ENCODE measurements at places on chromosomes 13 and 19. TPM values are rescaled to one million over a fixed set of nuclear protein-coding genes. Genes with fewer than 3 reads are reported as not detected.

CACNG8 gene
- 3.0 TPM for total RNA-seq

SOX1 gene
- not detected for total RNA-seq

TEX29 gene
- not detected for total RNA-seq

DNA sequence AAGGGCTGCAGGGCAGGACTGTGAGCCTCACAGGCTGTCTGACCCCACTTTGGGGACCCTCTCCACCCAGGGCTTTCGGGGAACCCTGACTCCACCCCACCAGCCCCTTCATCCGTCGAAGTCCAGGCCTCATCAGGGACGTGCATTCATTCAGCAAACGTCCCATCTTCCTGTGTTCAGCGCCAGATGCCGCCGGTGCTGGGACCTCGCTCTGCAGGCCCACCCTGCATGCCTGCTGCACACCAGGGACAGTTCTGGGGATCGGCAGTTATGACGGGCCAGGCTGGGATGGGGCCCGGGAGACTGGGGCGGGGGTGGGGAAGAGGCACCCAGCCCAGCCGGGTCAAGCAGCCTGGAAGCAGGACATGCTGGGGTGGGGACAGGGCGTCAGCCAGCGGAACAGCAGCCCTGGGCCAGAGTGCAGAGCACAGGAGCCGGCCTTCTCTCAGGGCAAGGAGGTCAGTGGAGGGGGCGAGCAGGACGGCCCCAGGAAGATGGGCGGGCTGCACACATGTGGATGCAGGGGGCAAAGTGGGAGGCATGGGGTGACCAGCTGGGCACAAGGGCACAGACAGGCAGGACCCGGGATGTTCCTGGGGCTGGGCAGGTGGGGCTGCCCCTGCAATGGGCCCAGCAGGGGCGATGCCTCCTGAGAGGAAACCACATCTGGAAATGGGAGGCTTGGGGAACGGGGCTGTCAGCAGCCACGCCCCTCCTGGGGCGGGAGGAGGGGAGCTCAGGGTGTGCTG is 5.1 kb downstream of the GAMT start:
- no peak for DNase-seq

GRCh38 chr13:50722440-50723125 is 120.9 kb downstream of the DLEU7 start:
- no peak for DNase-seq

GRCh38 chr13:102355251-102355650 is 46.6 kb downstream of the FGF14 start:
- DNase-seq = no peak

TMEM59L gene
- total RNA-seq = 0.25 TPM

ZNF331 gene
- total RNA-seq = 11.2 TPM

DNA sequence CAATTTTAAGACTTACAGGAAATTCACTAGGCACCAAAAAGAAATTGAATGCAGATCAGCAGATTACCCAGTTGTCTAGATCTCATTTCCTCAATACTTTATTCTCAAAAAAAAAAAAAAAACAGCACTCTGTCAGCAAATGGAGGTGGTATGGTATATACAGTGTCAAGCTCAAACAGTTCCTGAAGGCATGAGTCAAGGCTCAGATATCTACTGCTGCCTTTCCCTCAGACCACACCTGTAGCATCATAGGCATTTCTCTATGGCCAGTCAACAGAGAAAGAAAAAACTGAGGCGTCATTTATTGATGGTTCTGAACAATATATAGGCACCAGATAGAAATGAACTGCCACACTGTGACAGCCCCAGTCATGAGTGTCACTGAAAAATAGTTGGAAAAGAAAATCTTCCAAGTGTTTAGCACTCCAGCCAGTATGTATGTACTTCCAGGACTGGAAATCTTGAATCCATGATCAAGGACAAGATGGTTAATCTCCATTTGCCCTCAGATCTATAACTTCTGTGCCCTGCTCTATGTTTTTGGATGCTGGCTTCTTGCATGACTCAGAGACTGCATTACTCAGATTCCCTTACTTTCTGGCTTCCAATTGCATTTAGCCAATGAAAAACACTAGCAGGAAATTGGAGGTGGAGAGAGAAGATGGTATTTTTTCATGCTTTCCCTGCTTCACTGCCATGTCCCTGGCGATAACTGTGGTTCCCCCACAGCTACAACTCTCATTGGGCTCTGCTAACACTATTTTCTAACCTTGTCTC is 8.4 kb upstream of the COG3 start:
- DNase-seq = peak; percentile 22

DNA sequence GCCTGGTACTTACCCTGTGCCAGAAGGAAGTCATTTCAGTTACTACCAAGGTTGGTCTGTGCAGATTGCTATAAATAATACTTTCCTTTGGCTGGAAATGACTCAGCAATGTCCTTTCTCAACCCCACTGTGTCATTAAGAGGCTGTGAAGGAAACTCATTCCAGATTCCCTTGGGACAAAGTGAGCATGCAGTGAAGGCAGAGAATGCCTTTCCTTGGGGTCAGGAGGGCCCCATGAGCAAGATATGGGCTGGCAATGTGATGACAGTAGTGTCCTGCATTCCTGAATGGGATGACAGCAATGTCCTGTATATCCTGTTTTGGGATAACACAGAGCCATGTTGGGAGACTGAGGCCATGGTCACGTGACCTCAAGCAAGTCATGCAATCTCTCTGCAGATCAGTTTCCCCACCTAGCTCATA is 213.1 kb upstream of the TMTC4 start:
- peak; percentile 86 for DNase-seq

DNA sequence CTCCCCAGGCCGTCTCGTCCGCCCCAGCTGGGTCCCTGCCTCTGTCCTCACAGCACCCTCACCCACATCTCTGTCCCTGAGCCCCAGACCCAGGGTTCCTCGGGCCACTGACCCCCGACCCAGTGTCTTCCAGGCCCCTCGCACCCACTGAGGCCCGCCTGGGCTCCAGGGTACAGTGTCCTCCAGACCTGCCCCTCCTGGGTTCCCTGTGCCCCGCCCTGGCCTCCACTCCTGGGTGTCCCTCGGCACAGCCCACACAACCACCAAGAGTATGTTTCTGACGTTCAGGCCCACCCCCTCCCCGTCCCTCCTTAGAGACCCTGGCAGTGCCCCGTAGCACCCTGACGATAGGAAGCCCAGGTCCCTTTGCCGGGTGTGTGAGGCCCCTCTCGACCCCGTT is 22.6 kb upstream of the NCCRP1 start:
- DNase-seq = no peak

GRCh38 chr19:46383171-46383815 is 30.1 kb downstream of the CCDC8 start:
- DNase-seq = no peak

MYPOP gene
- total RNA-seq = 9.6 TPM

FUT3 gene
- not detected for total RNA-seq

RDH8 gene
- total RNA-seq = not detected

GRCh38 chr13:80171096-80171495 is 169.8 kb downstream of the SPRY2 start:
- no peak for DNase-seq

- DNase-seq = no peak
These were observed 1524.0 kb downstream of the SLITRK1 start for GRCh38 chr13:82358284-82358683.

MRPL4 gene
- 69.4 TPM for total RNA-seq

DNA sequence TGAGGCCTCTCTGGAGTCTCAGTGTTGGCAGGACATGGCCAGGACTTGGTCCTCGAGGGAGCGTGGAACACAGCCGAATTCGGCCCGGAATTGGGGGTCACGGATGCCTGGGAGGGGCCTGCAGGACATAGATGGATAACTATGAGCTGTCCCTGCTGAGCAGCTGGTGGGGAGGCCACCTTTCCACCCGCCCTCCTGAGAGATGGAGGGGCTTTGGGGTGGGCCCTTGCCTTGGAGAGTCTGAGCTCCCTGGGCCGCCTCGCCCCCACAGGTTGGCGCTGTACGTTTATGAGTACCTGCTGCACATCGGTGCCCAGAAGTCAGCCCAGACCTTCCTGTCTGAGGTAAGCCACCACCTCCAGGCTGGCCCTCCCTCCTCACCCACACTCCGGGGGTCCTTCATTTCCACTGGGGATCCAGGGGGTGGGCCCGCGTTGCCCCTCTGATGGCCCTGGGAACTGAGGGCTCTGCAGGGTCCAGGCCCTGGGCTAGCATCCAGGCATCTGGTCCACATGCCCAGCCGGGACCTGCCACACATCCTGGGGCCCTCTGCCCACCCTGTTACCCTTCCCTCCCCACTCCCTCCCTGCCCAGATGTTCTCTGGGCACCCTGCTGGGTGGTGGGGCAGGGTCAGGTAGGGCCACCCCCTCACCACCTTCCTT is 8.0 kb downstream of the SSBP4 start:
- no peak for DNase-seq

GRCh38 chr19:42090672-42091071 is 14.7 kb downstream of the ZNF574 start:
- DNase-seq = no peak

- peak; percentile 96 for DNase-seq
These were observed 1.4 kb upstream of the OR7G3 start for GRCh38 chr19:9128171-9128570.

DNA sequence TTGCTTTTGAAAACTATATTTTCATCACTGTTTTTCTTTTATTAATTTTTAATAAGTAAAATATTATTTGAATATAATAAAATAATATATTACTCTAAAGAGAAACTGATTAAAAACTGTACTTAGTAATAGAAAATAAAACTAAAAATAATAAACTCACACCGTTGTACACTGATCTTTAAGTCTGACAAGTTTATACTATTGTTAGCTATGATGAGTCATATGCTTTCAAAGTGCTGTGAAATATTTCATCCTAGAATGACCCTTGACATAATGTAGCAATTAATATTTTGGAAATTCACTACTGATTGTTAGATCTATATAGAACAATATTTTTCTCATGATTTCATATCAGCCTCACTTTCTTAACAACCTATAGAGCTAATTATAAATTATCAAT is 1040.6 kb upstream of the SPRY2 start:
- DNase-seq = no peak

DNA sequence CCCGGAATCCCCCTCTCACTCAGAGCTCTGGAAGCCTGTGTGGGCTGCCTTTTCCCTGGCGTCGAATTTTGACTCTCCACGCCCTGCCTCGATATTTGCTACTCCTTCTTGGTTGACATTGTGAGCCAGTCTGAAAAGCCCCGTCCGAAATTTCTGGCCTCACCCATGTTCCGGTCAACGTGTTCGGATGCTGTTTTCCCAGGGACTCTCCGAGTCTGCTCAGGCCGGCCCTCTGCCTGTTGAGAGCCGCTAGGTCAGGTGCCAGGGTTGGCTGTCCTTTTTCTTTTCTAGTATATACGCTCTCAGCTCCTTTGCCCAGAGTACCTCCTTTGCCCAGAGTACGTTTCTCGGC is 6.8 kb upstream of the DGKH start:
- no peak for DNase-seq

KMT2B gene
- total RNA-seq = 37.2 TPM

GRCh38 chr13:40987606-40988280 is 31.4 kb downstream of the ELF1 start:
- no peak for DNase-seq

GRCh38 chr13:32001154-32001768 is 30.3 kb upstream of the FRY start:
- peak; percentile 46 for DNase-seq

DLL3 gene
- total RNA-seq = 0.55 TPM

DNA sequence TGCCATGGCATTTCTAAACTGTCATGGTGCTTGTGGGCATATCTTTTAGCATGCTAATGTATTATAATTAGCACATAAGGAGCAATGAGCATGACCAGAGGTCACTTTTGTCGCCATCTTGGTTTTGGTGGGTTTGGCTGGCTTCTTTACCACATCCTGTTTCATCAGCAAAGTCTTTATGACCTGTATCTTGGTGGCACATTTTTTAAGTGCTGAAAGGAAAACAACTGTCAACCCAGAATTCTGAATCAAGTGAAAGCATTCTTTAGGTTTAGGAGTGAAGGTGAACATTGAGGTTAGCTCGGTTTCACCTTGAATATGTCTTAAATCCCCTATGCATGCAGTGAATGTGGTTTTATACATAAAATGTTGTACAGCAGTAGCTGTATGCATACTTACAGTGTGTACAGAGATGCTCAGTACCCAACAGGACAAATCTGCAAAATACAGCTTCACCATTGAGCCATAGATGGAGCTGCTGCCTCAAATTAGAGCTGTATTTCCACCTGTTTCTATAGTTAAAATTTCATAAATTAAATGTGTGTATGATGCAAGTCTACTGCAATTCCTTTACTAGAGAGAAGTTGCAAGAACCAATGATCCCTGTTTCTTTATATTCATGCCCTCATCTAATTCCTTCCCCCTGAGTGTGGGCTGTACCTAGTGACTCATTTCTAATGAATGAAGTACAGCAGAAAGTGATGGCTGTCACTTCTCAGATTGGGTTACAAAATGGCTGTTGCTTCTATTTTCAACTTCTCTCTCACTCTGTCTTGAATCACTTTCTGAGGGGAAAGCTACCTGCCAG is 25.2 kb upstream of the IGSF23 start:
- peak; percentile 77 for DNase-seq

TMEM238 gene
- 0.35 TPM for total RNA-seq

RETN gene
- total RNA-seq = not detected

APC2 gene
- total RNA-seq = 0.23 TPM

DNA sequence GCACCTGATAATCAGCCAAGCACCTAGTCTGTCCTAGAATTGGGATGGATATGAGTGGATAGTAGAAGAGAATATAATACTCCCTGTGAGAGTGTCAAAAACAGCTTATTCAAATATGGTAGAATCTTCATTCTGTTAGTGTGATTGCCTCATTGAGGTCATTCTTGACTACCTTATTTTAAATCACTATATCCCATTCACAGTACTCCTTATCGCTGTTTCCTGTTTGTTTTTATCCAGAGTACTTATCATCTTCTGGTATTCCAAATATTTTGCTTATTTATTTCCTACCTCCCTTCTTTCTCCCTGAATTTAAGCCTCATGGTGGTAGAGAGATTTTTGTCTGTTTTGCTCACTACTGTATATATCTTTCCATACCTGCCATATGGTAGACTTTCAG is 9.9 kb downstream of the NDFIP2 start:
- DNase-seq = no peak

DNA sequence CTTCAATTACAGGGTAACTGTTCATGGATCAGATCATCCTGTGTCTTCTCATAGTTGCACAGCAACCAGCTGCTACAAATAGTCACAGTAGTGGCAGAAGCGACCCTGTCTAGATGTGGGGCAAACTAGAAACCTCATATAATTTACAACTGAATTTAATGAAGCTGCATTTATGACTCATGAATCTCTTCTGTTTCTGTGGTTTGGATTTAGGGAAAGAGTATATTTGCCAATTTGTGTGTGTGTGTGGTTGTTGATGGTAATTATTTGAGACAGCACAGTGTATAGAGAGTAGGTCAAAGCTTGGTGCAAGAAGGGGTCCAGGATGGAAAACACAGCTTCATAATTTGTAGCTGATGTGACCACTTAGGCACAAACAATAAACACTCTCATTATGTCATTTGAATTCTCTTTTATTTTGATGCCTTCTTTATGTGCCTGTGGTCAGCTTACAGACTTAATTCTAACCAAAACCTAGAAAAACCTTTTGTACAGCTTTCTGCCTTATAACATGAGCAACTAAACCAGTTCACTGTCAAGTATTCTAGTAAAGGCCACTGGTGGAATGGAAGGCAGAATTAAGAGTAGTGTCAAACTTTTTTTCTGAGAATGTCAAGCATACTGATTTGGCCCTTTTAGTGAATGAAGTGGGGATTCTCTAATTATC is 218.1 kb downstream of the TBC1D4 start:
- no peak for DNase-seq

KLK4 gene
- not detected for total RNA-seq

OXGR1 gene
- total RNA-seq = not detected
